ENCODE measurements at places on chromosomes 4 and X.

DNA sequence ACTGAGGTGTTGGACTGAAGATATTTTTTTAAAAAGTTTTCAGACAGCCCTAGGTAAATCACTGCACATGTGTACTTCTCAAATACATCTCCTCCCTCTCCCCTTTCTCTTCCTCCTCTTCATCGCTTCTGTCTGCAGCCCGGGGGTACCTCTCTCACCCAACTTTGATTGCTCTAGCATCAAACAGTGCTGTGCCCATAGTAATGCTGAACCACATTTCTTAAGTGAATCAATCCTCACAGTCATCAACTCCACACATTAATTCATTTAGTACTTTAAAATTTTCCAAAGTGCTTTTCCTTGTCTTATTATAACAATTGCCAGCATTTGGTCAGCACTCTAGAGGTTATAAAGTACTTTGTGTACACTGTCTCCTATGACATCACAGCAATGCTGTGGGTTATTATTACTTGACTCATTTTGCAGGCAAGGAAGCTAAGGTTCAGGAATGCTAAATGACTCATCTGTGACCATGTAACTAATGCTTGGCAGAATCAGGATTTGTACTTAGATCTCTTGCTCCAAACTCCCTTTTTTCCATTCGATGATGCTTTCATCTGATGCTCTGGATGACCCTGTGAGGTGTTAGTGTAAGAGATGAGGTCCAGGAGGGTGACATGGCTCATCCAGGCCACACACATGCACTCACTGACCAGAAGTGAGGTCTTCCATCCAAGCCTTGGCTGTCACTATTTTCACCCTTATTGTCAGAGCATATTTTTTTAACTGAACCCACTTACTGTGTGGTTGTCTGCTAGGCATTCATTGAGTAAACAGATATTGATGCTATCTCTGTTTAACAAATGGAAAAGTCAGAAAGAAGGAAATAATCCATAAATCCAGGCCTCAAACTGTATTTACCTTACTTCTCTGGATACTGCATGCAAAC, 58.8 kb downstream of the RHOH start:
- no peak for DNase-seq

DNA sequence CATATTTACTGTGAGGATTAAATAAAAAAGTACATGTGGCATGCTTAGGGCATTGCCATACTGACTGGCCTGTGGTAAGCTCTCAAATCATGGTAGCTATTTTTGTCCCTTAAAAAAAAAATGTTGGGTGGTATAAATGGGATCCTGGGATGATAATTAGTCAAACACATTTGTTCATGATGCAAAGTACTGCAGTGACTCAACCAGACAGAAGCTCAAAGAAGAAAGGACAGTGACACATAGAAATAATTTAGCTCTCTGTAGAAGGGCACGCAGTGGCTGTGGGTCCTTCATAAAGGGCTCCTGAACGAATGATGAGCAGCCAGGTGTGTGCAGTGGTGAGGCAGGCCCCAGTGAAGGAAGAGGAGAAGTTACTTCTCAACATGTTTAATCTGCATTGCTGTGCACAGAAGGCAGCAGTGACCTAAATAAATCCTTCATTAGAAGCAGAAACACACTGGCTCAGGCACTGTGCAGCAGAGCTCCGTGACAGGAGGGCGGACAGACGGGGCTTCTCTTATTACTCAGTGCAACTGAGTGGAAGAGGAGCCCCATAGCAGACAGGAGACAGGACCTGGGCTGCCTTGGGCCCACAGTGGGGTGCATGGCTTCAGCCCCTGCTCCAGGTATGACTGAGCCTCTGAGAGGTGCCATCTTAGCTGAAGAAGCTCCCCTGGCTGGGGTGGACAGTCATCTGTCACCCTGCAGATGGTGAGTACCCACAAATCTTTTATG, 20.3 kb downstream of the HS3ST1 start:
- DNase-seq = no peak

- DNase-seq = no peak
These were observed 3.5 kb downstream of the ZXDA start for GRCh38 chrX:57906790-57907189.

GRCh38 chrX:150094996-150095395, 156.7 kb upstream of the EOLA2 start:
- no peak for DNase-seq

- no peak for DNase-seq
These were observed 140.9 kb upstream of the HPGD start for GRCh38 chr4:174663216-174663615.

GRCh38 chrX:43880425-43880824, 1.8 kb downstream of the MAOB start:
- no peak for DNase-seq

DNA sequence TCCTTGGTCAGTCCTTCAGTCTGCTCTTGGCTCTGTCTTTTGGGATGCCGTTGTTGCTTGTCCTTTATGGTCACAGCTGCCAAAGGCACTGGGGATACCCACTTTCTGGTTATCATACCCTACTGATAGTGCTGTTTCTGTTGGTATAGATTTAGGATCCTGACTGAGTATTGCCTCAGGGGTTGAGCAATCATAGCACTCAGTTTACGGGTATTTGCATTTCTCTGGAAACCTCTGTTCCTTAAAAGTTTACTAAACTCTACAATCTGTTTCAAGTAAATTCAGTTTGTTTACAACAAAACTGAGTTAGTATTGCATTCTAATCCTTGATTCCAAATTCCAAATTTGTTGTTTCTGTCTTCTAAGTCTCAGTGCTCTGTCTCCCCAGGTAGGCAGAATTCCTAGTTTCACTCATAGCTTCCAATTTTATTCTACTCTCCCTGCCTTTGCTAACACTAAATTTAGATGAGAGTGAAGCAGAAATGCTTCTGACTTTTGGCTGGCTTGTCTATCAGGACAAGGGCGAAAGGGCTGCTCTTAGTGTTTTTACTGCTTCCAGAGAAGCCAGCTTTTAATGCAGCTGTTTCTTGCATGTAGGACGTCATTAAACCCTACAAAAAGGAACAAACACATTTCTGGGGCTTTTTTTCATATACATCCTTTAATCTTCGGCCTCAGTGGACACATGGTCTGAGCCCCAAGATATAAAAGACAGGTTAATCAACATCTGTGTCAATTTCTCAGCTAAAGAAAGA, 17.2 kb upstream of the TET2 start:
- no peak for DNase-seq

DNA sequence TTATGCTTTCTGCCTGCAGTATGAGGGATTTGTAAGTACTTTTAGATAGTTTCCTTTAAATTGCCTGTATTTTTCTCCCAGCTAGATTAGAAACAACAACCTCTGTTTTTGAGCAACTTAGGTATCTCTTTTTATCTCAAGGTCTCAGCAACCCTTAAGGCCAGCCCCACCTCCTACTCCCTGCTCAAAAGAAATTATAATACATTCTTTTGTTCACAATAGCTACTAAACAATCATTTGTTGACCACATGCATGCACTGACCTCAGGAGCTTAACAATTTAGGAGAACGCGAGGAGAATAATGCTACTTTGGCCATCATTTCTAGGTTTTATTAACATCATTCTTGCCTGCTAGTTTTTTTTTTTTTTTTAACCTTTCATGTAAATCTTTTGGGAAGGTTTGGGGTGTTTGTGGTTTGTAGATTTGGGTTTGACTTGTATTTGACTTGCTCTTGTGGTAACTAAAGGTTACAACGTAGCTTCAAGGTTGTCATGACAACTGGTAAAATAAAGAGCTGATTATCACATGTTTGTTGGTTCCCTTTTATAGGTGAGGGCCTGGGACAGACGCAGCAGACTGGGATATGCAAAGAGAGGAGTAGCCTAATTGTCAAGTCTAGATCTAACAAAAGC, 145.4 kb upstream of the PLAC1 start:
- DNase-seq = no peak

DNA sequence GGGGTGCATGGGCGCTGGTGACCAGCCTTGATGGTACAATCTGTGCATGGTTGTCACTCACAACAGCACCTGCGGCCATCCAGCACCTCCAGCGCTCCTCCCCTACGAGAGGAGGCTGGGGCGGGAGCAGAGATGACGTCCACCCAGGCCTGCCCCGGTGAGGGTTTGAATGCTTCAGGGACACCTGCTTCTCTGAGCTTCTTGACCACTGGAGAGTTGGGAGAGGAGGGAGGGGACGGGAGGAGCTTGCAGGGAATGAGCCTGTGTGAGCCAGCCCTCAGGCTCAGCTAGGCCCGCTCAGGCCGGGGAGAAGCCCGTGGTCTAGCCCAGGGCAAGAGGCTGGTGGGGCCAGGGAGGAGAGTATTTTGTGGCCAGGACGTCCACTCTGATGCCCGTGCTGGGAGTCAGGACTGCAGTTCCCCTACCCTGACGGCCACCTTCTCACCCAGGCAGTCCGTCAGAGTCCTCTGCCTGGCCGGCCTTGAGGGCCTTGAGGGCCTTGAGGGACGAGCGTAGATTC, 59.2 kb downstream of the CPZ start:
- DNase-seq = no peak

GRCh38 chr4:145525291-145525740, 43.7 kb downstream of the SMAD1 start:
- no peak for DNase-seq

DNA sequence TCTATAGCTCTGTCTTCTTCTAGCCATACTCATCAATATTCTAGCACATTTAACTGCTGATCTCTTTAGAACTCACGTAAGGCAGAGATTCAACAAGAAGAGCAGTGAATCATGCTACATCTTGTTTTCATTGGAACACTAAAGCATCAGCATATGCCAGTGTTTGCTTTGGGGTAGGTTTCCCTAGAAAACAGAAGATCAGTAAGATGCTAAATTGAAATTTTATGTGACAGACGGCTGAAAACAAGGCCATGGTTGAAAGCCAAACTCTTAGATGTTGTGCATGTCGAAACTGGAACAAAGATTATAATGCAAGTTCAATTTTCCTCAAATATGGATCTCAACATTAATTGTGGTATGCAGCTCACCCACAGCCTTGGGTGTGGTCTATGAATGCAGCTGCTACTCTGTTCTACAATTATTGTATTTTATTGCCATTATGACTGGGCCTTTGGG, 107.6 kb downstream of the PDLIM5 start:
- no peak for DNase-seq

GRCh38 chr4:150305995-150306394, 227.8 kb downstream of the DCLK2 start:
- DNase-seq = no peak

DNA sequence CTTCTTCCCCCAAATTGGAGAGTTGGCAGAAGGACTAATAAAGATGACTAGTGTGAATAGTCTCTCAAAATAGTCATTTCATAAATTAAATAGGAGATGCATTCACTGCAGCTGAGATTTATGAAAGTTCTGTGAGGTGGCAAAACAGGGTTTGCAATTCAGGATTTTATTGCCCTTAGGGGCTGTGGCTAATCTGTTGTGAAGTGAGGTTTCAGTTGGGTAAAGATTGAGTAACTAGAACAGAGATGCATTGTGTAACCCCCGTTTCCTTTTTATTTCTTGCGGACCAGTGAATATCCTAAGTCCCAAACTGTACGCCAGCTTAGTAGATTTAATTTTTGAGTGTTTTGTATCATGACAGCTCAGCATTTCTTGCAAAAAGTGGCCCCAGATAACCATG, 16.2 kb upstream of the SCRG1 start:
- DNase-seq = no peak

GRCh38 chr4:109914322-109914721, 1.6 kb downstream of the EGF start:
- no peak for DNase-seq

DNA sequence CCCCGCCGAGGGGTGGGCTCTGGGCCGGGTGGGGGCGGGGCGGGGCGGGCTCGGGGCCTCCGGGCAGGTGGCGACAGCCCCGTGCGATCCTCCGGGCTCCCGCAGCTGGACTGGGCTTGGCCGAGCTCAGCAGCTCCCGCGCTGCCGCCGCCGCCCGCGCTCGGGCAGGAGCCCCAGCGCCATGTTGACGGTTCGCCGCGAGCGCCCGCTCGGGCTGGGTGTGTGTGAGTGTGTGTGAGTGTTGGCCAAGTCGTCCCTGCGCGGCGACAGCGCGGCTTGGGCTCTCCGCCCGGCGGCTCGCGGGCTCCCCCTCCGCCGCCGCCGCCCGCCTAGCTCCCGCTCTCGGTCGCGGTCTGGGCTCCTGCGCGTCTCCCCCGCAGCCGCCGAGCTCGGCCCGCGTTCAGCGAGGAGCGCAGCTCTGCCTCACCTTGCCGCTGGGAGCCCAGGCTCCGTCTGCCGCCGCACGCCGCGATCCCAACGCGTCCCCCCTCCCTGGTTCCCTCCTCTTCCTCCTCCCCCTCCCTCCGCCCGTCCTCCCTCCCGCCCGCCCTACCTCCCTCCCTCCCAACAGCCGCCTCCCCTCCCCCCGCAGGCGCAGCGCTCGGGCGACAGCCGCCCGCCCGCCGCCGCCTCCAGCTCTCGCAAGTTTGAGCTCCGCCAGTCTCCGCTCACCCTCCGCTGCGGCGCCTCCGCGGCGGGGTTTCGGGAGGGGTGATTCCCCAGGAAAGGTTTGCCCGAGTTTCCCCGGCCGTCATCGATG, at the start of gene BCOR:
TSS of gene BCOR (minus strand) at position 455 of the 760 bp plus-strand sequence. CDS start 20,029 bp downstream, outside the sequence.
- DNase-seq = peak; percentile 82

Measured in stimulated activated CD4-positive, alpha-beta T cell treated with anti-CD3 and anti-CD28 coated beads, Interleukin-15, amount 100 ng/mL, for 24 hours (primary cell).